Ureter (tissue), 1 donor: ENCODE measurements at places on chromosomes 2 and 18. TPM values are rescaled to one million over a fixed set of nuclear protein-coding genes. Genes with fewer than 3 reads are reported as not detected.

DNA sequence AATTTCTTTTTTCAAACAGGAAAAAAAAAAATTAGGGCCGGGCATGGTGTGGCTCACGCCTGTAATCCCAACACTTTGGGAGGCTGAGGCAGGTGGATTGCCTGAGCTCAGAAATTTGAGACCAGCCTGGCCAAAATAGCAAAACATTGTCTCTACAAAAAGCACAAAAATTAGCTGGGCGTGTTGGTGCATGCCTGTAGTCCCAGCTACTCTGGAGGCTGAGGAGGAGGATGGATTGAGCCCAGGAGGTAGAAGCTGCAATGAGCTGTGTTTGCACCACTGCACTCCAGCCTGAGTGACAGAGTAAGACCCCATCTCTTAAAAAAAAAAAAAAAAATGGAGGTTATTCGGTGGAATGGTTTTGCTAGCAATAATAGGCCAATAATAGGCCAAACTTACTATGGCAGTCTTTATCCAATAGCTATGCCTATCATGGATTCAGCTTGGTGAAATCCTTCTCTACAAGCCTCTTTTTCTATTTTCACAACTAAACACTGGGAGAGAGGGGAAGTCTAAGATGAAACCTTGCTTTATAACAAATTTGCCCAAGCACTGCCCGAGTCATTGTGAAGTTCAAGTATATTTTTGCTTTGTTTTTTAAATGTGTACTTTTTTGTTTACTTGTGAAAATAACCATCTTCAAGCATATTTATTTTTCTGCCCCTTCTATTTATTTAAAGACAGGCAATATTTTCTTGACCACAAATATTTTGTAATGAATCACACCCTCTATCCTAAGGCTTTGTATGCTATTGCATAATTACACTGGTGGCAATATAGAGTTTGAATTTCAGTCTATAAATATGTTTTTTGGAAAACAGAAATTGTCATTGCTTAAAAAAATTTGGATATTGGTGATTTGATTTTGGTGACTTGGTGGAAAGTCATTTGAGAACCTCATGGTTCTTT, 20.0 kb upstream of the KYNU start:
- DNase-seq, result no peak

DNA sequence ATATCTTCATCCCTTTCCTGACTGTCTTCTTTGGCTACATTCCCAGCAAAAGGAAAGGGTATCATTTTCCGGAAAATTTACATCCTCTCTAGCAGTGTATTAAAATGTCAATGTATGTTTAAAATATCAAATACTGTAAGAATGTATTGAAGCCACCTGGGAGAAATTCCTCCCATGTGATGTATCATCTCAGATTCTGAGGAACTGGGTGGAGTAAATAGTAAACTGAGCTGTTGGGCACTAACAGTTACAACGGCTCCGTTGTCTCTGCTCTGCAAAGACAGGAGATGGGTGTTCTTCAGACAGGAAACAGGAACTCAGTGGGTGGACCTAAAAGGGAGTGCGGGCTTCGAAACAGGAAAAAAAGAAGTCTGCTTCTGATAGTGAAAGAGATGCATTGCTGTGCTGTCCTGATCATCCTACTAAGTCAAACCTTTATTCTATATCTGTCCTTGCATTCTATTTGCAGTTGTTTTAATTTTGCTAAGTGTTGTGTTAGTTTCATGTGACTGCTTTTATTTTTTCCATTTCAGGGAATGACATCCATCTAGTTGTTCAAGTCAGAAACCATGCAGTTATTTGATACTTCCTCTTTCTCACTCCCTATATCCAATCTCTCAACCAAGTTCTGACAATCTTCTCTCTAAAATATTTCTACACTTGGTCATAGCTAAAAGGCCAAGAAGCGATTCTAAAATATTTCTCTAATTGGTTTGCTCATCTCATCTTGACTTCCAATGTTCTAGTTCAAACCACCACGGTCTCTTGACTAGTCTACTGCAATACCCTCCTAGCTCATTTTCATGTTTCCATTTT, 19.4 kb downstream of the DOK1 start:
- DNase-seq, result no peak

DNA sequence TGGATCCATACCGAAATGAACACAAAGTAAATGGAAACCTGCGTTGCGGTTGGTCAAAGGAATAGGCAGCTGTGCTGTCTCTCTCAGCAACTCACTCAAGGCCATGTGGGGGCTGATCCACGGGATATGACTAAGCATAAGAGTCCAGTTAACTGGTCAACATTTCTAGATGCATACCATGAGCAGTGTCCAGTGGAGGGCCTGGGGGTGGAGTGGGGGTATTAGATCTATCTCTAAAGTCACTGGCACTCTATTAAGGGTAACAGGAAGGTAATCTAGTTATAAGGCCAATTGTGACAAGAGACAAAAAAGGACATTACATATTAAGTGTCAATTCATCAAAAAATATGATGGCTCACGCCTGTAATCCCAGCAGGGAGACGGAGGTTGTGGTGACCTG, 136.8 kb downstream of the TTC32 start:
- no peak for DNase-seq

DNA sequence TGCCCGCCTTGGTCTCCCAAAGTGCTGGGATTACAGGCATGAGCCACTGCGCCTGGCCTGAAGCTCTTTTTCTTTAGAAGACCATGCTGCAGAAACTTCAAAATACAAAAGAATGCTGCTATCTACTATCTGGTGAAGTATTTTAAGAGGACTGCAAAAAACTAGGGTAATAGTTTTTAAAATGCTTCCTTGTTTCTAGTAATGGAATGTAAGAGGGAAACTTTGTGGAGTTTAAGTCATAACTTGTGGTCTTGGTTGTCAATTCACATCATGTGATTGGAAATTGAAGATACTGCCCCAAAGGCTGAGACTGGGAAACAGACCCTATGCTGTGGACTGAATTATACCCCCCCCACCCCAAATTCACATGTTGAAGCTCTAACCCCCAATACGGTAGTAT, 68.3 kb downstream of the B3GNT2 start:
- DNase-seq, result no peak

DNA sequence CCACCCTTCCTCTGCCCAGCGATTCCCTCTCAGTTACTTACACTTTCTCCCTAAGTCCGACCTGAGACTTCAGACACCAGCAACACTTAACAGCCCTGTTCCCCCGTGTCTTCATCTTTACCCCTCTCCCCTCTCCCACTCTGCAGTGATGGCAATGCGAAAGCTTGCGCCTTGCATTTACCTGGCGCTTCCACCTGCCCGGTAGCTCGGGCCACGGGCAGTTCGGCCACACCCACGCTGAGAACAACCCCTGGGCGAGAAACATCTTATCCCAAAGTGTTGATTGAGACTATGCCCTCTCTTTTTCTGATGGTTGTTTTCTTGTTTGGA, 558 bp downstream of the DNAJC10 start:
- DNase-seq, result no peak

DNA sequence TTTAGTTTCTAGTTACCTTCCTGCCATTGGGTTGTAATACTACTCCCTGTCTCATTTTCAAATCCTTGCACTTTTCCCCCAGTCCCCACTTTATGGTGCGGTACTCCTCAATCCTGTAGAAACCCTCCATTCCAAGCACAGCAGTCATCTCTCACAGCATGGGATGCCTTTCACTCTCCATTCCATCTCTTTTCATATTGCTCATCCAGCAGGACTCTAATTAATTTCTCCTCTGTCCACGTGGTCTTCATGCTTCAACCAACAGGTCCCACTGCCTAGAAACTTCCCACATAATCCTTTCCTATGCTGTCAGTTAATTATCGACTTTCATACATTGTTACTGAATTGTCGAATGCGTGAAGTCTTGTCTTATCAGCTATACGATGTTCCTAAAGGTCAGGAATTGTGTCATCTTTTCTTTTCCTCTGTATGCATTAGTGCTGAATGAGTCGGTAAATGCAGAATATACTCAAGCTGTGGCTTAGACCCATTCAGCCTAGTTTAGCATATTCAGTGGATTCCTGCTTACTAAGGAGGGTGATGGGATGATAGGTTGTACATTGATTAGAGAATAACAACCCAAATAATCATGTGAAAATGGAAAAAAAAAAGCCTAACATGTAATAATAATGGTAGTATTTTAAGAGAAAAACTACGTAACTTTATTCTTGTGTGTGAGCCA, 89.7 kb downstream of the CRIM1 start:
- no peak for DNase-seq

DNA sequence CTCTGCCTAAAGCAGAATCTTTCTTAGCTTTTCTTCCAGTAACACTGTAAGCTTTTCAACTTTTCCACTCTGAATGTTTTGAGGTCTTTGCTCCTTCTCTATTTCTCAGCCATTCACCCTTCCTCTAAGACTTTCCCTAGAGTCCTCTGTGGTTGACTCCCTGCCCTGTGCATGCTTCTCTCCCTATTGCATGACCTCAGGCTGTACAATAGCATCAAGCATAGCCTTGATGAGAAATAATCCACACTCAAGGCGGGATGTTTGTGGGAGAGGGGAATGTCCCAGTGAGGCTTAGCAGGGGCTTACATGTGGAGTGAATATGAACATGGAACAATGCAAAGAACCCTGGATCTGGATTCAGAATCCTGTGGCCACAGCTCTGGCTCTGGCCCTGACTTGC, 48.4 kb upstream of the IGFBP5 start:
- DNase-seq, result no peak

DNA sequence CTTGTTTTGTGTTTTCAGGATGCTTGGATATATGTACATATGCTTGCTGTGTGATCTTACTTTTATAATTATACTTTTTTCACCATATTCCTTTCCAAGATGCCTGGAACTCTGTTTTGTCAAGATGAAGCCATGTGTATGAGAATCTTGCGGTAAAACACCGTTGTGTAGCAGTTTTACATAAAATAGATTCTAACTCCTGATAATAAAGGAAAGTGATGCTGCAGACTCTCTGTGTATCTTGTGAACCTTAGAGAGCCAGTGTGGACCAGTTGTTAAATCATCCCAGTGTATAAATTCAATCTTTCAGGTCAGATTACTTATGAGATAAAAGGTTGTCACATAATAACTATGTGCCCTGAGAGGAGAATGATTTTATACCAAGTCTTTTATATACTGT, 12.5 kb upstream of the ITGA4 start:
- DNase-seq, result no peak

GRCh38 chr2:112648081-112648480, 2.3 kb downstream of the SLC20A1 start:
- DNase-seq, result no peak

DNA sequence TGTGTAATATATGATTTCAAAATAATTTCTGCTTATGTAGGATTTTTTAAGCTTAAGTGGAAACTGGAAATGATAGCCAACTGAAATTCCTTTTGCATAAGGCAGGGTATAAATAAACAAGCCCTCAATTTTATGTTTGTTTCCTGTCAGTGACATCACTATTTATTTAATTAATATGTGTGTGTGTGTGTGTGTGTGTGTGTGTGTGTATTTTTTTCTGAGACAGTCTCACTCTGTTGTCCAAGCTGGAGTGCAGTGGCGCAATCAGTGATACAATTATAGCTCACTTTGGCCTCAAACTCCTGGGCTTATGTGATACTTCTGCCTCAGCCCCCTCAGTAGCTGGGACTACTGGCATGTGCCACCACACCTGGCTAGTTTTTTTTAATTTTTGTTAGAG, 29.3 kb upstream of the CYP20A1 start:
- no peak for DNase-seq

DNA sequence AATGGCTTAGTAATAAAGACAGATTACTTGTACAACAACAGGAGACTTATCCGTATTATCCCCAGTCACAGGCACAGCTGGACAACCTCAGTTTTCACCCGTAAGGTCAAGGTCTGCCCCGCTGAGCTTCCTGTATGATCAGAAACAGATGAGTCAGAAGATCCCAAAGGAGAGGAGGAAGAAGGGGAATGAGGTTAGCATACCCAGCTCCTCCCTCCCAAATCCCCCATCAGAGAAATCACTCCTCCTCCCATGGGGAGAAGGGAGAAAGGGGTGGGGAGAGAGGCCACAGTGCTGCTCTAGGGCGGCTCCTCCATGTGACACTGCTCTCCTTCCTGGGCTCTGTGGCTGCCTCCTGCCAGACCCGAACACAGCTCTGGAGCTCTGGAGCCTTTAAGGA, 53.8 kb upstream of the SPTBN1 start:
- DNase-seq, result no peak

The SERPINB13 gene
- not detected for total RNA-seq

The CRYBA2 gene
- total RNA-seq, result not detected

The C2orf80 gene
- total RNA-seq, result not detected

The TMEM163 gene
- 10.1 TPM for total RNA-seq
